ACHN (cell line): ENCODE measurements at places on chromosomes 2 and 18.

GRCh38 chr18:56835331-56835730 is 184.2 kb downstream of the WDR7 start:
- DNase-seq = no peak

GRCh38 chr2:153828335-153828734 is 43.4 kb upstream of the GALNT13 start:
- DNase-seq = no peak

GRCh38 chr18:77857678-77858655 is 608.3 kb downstream of the GALR1 start:
- DNase-seq = no peak

- DNase-seq = no peak
Measured at GRCh38 chr2:44759823-44760222, 181.7 kb upstream of the SIX3 start.

DNA sequence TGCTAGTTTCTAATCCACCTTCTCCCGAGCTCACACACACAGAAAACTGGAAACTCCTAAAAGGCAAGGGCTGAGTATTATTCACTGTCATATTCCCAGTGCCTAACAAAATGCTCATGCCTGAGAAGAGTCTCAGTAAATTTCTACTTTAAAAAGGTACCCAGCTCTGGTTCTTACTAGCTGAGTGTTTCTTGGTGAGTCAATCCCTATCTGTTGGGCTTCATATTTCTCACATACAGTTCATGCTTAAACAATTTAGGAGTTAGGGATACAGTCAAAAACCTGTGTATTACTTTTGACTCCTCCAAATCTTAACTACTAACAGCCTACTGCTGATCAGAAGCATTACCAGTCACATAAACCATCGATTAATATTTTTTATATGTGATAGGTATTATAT is 204.9 kb downstream of the EN1 start:
- DNase-seq = no peak

DNA sequence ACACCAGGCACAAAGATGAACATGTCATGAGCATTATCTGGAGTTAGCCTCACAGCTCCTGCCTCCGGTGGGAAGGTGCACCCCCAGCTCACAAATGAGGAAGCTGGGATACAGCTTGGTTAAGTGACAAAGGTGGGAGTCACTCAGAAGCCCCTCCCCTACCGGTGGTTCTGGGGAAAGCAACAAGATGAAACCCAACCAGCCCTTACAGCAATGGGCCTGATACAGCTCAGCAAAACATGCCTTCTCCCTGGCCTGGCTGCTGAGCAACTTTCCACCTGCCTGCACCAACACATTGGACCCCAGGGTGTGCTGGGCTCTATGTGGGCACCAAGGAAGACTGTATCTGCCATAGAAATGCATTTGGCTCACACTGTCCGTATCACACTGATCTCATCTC is 113.2 kb downstream of the GYPC start:
- no peak for DNase-seq

DNA sequence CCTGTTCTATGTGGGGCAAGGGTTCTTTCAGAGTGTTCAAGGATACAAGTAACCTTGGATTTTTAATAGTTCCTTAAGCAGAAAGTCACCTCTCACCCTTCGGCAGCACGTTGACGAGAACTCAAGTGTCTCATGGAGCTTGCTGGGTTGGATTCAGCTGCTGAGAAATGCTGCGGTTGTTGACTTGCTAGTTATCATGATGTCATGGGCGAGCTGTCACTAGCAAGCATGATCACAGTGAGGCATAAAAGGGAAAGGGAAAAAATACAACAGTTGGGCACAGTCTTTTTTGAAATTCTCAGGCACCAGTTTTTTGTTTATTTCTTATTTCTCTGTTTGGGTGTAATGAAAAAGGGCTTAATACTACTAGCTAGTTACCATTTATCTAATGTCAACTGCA is 53.2 kb downstream of the ADCYAP1 start:
- no peak for DNase-seq

DNA sequence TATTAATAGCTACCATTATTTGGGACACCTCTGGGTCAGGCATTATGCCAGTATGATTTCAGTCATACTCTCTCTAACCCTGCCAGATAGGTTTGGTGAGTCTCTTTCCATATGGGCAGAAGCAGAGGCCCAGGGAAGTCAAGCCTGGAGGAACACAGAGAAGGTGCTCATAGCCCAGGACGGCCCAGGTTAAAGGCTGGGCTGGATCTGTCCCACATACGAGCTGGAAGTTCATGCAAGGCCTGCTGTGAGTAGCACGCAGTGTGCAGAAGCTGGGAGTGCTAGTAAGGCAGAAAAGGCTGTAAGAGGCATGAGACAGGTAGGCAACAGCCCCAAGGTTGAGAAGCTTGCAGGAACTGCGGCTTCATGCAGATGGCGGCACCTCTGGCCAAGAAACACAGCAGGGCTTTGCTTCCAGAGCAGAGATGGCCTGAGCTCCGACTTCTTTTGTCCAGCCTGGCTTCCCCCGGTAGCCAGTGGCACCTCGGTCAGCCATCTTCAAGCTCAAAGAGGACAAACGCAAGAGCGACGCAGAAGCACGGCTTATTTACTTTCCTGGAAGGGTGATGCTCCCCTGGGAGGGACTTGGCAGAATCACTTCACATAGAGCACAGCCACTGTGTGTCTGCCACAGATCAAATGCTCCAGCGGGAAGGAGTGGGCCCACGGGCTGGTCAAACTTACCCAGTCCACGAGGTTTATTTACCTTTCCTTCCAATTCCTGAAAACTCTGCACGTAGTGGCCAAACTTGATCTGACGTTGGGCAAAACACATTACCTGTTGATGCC is 58.5 kb upstream of the MAP4K4 start:
- no peak for DNase-seq
